ENCODE measurements at places on chromosomes 1 and 21.

DNA sequence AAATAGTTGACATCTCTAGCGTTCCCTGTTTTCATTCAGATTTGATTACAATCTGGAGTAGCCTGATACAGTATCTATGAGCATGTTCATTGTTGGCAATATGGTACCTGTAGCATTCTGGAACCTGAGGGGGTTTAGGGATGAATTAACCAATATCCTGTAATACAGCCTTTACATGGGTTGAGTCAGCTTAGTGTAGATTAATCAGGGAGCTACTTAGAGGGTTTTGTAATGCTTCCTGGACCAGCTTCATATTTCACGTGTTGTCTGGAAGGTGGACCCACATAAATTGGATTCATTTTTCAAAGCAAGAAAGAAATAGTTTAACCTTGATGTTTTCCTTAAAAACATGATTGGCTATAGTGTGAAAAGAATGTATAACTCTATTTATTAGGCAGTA, 3.6 kb downstream of the OTUD3 start:
- DNase-seq, result no peak

DNA sequence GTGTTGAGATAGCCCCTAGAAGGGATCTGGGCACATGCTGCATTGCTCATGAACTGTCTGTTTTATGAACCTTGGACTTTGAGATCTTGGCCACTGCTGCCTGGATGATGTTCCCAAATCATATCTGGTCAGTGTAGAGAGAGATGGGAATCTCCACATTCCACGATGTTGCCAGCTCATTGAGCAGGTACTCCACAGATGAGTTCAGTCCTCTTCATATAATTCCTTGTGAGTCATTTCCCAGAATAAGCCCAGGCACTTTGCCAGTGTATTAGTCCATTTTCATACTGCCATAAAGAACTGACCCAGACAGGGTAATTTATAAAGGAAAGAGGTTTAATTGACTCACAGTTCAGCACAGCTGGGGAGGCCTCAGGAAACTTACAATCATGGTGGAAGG, 254.0 kb upstream of the RUNX1 start:
- no peak for DNase-seq

DNA sequence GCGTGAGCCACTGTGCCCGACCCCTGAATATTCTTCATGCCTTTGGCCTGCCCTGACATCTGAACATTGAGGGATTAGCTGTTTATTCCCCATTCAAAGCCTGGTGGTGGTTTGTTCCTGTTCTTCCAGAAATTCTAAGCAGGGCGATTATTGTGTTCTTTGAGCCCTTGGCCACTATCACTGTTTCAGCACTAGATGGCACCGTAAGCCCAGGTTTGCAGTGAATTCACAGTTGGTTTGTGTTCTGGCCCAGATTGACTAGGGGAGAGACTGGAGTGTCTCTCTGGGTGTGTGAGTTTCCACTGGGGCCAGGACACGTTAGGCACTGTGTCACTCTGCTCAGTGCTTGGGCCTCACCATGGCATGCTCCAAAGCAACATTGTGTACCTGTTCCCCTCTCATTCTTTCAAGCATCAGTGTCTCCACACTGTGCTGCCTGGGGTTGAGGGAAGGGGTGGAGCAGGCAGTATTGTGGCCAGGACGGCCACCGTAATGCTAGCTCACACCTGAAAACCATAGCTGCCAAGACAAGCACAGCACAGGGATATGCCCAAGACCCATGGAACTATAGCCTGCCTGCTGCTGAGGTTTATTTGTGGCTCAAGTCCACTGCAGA, 52.7 kb downstream of the PKN2 start:
- DNase-seq, result no peak

DNA sequence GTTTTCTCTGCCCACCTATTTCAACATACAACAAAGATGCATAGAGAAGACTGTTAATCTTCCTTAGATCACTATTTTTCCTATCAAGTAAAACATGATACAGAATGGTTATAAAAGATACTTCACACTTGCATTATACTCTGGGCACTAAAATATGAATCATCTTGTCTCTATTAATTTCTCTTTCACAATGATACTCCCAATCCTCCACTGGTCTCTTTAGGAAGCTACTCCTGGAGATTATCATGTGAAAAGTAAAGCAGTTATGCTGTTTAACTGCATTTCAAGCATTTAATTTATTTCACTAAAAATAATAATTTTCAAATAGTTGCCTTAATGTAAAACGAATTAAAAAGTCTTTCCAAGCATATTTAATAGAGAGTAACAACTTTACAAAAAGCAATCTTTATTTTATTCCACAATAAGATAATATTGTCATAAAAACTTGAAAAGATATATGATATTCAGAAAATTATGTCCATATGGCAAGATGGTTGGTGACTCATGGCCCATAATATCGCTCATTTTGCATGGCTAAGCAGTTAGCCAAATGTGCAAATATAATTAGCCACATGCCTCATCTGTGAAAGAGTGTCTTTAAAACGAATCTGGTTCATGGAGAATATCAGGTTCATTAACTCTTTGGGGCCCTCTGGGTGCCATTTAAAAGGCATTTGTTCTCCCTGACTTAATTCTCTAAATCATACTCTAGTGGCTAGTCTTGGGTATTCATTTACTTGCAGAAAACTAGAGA, 1569.0 kb upstream of the B3GALT2 start:
- no peak for DNase-seq

GRCh38 chr1:178238722-178239510, 145.0 kb downstream of the RASAL2 start:
- DNase-seq, result no peak

DNA sequence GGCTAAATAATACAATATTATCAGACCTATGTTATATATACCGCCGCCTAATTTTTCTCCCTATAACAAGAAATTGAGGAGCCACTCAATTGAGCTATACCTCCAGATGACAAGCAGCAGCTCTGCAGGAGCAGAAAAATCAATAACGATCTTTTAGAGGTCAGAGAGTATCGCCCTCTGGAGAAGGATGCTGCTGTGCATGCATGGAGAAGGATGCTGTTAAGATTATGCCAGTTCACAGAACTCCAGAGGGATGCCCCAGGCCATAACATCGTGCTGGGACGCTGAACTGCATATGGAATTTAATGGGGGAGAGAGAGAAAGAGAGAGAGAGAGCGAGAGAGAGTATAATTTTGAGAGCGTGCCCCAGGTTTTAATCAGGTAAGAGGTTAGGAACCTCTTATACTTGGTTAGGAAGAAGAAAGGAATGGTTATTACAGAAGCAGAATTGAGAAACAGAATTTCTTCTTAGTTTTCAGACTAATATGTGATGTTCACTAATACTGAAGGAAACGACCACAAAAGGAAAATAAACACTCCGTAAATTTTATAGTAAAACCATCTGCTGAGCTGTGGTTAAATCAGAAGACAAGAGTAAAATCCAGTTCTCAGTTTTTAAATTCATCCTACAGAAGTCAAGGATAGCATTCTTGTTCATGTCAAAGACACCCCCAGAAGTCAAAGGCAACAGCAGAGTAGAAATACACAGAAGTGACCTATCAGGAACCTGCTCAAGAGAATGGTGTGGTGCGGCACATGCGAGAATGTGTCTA, 111.1 kb downstream of the SMYD2 start:
- no peak for DNase-seq

- no peak for DNase-seq
Observed at GRCh38 chr21:31502537-31503143, 156.9 kb upstream of the SOD1 start.

- no peak for DNase-seq
Observed at GRCh38 chr1:54120698-54121481, 31.9 kb downstream of the CDCP2 start.

GRCh38 chr1:181987334-181987895, 74.1 kb downstream of the ZNF648 start:
- DNase-seq, result no peak

GRCh38 chr1:245156736-245157505, 2.1 kb downstream of the KIF26B start:
- DNase-seq, result no peak

DNA sequence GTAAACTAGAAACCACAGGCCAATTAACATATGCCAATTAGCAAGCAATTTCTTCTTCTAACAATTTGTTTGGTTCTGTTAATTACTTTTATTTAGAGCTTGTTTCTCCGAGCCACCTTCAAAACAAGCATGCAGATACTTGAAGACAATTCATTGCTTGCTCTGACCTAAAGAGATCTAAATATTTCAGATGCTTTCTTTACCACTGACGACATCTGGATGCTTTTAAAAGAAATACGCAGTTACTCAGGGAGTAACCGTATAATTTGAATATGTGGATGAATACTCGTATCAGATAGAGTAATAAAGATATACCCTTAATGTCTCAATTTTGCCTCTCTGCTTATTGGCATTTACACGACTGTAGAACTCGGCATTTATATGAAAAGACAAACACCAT, 390.0 kb downstream of the DISC1 start:
- DNase-seq, result no peak

DNA sequence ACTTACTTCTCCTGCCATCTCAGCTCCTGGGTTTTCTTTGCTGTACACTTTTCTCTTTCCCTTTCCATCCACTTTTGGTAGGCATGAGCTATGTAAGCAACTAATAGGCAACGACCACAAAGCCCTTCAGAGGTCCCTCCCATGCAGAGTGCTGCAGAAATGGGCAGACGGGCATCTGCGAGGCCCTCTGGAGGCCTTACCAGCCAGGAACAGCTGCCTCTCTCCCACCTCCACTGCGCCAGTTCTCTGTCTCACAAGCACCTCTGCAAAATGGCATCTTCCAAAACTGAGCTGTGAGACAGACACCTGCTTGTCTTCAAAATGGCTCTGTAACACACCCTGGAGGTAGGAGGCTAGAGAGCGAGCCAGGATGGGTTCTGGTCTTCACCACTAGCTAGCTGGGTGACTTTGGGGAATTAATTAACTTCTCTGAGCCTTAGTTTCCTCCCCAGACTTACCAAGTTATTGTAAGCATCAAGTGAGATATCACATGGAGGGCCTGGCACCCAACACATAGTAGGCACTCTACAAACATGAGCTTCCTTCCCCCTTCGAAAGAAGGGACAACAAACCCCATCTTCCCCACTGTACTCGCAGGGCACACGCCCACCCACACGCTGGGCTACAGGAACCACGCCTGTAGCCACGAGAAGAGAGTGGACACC, 62.0 kb downstream of the BCAR3 start:
- DNase-seq, result no peak

GRCh38 chr1:83641206-83641658, 357.7 kb downstream of the TTLL7 start:
- DNase-seq, result no peak

DNA sequence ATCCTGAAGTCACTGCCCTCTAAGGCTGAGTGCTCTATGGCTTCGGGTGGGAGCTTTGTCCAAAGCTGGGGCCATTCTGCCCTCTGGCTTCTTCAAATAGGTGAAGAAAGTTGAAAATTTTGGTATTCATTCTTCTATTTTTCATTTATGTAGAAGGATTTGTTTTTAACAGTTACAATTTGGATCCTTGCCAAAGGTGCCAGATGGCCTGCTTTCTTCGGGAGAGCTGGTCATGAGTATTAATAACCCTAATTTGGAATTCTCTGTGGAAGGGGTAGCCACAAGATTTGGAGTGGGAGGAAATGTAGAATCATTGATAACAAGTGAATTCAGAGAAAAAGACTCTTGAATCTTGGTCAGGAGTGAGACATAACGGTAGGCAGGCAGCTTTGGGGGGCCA, 370.4 kb upstream of the ST6GALNAC5 start:
- no peak for DNase-seq

- no peak for DNase-seq
Observed at GRCh38 chr1:37234941-37235418, 200.7 kb upstream of the GRIK3 start.

DNA sequence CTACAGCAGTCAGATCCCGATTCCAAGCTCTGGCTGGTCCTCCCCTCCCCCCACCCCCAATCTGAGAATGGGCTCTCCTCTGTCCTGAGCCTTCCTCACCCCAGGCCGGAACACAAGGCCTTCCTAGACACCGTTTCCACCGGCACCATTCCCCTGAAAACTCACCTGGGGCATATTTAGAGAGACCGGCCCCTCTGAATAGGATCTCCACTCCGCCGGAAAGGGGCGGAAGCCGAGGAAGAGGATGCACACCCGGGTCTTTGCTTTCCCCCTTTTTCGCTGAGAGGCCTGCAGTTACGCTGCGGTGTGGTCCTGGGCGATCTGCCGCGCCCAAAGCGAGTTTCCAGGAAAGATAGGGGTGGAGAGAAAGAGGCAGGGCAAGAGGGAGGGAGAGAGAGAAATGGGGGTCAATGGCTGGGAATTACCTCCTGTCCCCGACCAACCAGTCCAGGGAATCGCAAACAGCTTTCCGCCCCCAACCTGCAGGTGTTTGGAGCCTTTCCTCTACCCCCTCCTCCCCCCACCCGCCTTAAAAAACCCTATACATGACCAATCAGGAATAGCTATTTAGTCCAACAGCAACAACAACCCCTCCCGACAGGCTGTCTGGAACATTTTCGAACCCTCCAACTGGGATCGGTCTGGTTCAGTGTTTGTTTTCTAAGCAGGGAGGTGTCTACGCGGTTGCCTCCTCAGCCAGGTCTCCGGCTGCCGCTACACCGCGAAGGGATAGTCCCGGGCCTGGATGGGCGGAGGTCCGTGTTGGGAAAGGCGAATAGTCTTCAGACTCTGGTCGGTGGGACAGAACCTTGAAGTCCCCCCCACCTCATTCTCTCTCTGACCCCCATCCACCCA, 2.8 kb downstream of the TAL1 start:
- DNase-seq, result no peak

GRCh38 chr1:156795374-156795733, 21.3 kb downstream of the SH2D2A start:
- no peak for DNase-seq

- DNase-seq, result no peak
Observed at GRCh38 chr1:230809256-230809990, 58.9 kb downstream of the C1orf198 start.

DNA sequence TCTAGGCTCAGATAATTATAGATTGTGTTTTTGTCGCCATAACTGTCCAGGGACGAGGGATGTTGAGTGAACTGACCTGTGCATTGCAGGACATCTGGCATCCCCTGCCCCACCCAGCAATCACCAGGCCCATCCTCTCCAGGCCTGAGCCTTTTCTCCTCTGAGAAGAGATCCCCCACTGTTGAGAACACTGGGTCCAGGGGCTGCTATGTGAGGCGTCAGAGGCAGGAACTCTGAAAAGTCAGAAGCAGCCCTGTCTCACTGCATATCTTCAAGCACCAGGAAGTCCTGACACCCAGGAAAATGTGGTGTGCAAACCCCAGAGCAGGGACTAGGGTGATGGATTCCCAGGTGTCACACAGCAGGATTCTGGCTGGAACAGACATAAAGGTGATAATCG, 17.1 kb upstream of the ACBD3 start:
- no peak for DNase-seq

DNA sequence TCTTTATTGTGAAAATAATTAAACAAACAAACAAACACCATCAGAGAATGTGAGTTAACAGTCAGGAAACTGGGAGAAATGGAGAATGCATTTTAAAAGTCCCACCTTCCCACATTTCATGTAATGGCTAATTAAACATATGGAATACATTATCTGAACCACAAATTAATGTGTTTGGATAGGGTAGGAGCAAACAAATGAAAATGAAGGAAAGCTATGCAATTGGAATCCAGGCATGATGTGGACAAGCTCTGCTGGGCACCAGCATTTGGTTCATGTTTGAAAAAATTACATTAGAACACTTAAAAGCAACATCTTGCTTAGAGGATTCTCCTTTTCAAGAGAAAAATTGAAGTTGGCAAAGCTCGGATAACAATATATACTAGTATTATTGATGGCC, 628.1 kb downstream of the LMO4 start:
- DNase-seq, result no peak
